ENCODE measurements at places on chromosomes 7 and 10.

- DNase-seq = no peak
Observed at GRCh38 chr7:4472728-4473127, 209.4 kb upstream of the FOXK1 start.

DNA sequence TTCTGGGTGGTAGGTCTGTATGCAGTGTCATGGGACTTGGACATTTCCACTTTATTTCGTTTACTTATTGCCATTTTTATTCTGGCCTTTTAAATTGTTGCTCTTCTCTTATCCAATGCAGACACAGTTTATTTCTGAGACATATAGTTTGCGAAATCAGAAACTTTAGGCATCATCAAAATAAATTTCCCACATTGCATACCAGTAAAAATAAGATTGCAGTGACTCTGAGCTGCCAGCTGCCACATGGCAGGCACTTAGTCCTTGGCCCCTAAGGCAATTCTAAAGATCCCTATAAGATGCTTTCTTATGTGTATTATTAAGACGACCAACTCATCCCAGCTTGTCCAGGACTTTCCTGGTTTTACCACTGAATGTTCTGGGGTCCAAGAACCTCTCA is 81.8 kb upstream of the ANKRD1 start:
- no peak for DNase-seq

DNA sequence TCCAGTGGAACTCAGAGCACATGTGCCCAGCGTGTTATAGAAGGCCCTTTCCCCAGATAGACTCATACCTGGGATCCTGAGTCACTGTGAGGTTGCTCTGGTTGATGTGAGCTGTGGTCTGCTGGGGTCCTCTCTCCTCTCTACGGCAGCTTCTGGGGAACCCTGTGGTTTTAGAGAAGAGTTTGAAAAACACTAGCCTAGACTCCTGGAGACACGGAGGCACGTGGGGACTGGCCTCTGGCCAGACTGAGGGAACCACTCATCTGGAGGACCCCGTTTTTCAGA is 10.3 kb downstream of the ZNF775 start:
- DNase-seq = no peak

DNA sequence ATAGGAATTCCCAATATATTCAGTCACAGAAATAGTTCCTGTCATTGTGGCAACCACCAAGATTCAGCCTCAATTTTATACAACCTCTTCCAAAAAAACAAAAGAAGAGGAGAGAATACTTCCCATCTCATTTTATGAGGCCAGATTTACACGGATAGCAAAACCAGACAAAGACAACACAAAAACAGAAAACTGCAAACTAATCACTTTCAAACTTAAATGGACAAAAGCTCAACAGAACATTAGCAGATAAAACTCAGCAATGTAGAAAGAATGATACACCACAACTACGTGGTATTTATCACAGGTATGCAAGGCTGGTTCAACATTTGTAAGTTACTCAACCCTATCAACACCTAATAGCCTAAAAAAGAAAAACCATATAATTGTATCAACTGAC is 22.0 kb downstream of the PEX1 start:
- DNase-seq = no peak

DNA sequence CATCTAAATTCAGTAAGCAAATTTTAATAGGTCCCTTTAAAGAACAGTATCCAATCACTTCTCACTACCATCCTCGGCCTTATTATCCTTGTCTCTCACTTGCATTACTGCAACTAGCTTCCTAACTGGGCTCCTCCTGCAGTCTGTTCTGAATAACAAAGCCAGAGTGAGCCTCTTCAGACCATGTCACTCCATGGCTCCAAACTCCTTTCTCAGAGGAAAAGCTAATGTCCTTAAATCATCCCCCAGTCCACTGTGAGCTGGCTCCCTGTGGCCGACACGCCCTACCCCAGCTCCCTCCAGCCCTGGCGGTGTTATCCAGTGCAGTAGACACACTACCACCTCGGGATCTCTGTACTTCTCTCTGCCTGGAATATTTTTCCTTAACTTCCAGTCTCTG is 80.0 kb downstream of the EPC1 start:
- DNase-seq = no peak

GRCh38 chr7:142334236-142334635 is 76.4 kb upstream of the PRSS58 start:
- peak; percentile 58 for DNase-seq

GRCh38 chr7:79615466-79615865 is 162.0 kb upstream of the MAGI2 start:
- DNase-seq = no peak

DNA sequence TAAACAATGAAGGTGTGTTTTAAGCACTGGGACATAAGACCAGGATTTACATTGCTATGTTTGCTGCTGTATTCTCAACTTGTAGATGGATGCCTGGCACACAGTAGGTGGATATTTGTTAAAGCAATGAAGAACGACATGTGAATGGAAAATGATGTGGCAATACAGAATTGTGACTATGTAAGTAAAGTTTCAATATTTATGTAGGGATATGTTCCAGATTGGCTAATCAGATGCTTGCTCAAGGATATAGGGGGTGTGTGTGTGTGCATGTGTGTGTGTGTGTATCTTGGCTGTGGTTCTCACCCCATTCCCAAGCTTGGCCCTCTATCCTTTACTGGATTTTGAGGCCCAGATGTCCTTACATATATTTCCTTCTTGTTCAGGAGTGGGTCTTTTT is 42.7 kb upstream of the LAMB1 start:
- no peak for DNase-seq

DNA sequence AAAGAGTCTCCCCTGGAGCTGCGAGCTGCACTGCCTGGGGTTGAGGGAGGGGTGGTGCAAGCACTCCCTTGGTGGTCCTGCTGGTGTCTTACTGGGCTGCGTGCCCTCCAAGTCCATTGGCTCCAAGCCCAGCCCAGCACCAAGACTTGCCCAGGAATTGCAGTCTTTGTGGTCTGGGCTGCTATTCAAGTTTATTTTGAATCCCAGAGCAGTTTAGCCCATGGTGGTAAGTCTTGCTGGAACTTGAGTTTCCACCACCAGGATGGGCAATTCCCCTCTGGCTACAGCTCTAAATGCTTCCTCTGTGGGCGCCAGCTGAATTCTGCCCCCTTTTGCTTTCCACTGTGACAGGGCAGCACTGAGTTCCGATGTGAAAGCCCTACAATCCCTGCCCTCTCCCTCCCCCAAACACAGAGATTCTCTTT is 25.1 kb downstream of the GALNT11 start:
- peak; percentile 36 for DNase-seq

DNA sequence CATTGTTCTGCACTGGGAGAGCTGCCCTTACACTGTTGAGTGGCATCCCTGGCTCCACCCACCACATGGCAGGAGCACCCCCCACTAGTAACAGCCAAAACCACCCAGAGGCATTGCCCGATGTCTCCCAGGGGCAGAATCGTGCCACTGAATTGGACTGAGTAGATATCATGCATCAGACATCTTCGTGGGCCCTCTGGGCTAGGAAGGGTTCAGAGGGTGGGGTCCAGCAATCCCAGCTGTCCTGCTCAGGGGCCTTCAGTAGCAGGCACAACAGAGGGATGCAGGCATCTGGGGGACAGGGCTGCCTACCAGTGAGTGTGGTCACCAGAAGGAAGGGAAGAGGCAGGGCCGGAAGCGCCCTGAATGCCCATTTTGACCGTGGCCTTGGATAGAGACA is 119.7 kb upstream of the PPP2R2D start:
- no peak for DNase-seq

GRCh38 chr7:142508251-142508650 is 241.0 kb upstream of the PRSS1 start:
- DNase-seq = no peak

GRCh38 chr7:130278860-130279259 is 12.2 kb downstream of the CPA2 start:
- DNase-seq = no peak

DNA sequence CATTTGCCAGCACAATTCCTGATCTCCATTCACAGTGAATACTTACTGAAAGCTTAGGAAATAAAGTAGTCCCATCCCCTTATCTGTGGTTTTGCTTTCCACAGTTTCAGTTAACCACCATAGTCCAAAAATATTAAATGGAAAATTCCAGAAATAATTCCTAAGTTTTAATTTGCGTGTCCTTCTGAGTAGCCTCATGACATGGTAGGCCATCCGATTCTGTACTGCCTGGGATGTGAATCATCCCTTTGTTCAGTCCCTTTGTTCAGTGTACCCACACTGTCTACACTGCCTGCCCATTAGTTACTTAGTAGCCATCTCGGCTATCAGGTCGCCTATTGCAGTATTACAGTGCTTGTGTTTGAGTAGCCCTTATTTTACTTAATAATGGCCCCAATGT is 14.2 kb downstream of the RAB11FIP2 start:
- DNase-seq = no peak

GRCh38 chr10:9869205-9869604 is 1148.5 kb upstream of the CELF2 start:
- DNase-seq = no peak

DNA sequence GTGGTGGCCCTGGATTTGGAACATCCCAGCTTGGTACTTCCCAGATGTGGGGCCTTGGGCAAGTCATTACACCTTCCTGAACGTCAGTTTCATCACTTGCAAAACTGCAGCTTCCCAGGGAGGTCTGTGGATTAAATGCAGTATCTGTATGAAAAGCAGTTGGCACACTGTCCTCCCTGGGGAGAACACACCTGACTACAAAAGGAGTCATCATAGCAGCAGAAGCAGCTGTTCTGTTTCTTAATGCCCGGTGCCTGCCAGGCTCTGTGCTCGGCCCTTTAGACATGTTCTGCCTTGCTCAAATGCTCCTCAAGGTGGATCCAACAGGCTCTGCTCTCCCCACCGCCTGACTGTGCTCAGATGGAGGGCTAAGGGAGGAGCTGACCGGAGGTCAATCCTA is 31.0 kb downstream of the CDCA7L start:
- DNase-seq = no peak

- DNase-seq = no peak
Observed at GRCh38 chr10:130792096-130792845, 519.2 kb downstream of the TCERG1L start.

DNA sequence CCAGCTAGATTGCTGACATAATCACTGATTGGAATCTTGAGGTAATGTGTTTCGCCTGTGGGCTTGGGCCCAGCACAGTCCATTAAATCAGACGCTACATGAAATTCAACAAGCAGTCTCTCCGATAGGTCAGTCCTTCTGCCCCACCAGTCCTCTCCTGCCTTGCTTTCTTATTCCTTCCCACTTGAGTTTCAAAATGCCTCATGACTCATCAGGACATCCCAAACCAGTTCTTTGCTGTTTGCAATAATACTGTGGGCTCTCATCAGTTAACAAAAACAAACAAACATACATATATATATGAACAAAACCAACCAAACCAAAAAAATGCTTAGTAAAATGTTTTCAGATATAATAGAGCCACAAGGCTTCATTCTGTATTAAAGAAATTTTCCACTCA is 599.0 kb downstream of the SORCS1 start:
- no peak for DNase-seq

- no peak for DNase-seq
Observed at GRCh38 chr10:98825741-98826140, 379.0 kb upstream of the HPS1 start.

DNA sequence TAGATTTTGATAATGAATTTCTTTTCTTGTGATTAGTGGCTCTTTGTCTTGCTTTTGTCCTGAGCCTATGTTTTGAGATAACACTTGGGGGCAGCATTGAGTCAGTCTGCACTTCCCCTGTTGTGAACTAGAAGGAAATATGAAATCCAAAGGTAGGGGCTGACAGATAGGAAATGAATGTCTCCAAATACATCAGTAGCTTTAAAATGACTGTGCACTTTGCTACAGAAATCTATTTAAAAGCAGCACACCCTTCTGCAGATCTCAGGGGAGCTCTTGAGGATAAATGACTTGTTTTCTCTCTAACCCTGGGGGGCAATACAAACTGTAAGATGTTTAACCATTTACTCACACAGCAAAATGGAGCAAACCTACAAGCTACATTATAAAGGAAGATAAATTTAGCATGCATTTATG is 176.0 kb upstream of the MYO3A start:
- peak; percentile 73 for DNase-seq

DNA sequence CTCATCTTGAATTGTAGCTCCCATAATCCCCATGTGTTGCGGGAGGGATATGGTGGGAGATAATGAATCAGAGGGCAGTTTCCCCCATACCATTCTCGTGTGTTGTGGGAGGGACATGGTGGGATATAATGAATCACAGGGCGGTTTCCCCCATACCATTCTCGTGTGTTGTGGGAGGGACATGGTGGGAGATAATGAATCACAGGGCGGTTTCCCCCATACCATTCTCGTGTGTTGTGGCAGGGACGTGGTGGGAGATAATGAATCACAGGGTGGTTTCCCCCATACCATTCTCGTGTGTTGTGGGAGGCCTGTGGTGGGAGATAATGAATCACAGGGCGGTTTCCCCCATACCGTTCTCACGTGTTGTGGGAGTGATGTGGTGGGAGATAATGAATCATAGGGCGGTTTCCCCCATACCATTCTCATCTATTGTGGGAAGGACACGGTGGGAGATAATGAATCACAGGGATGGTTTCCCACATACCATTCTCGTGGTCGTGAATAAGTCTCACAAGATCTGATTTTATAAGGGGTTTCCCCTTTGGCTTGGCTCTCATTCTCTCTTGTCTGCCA is 271.0 kb downstream of the MAD1L1 start:
- no peak for DNase-seq

DNA sequence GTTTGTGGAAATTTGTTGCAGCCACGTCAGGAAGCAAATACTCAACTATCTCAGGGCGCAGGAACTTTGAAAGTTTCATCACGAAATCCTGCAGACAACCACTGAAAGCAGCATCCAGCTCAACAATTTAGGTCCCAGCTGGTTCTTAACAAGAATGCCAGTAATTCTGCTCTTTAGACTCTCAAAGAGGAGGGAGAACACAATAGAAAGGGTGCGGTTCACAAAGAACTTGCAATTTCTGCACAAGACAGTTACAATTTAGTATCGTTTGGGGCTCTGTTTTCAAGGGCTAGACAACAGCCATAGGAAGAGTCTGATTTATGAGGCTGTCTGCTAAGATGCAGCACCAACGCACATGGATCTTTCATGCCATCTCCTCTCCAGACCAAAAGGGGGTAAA is 223.1 kb downstream of the FGFR2 start:
- no peak for DNase-seq

- no peak for DNase-seq
Observed at GRCh38 chr10:102641402-102641801, 2.9 kb upstream of the TRIM8 start.

DNA sequence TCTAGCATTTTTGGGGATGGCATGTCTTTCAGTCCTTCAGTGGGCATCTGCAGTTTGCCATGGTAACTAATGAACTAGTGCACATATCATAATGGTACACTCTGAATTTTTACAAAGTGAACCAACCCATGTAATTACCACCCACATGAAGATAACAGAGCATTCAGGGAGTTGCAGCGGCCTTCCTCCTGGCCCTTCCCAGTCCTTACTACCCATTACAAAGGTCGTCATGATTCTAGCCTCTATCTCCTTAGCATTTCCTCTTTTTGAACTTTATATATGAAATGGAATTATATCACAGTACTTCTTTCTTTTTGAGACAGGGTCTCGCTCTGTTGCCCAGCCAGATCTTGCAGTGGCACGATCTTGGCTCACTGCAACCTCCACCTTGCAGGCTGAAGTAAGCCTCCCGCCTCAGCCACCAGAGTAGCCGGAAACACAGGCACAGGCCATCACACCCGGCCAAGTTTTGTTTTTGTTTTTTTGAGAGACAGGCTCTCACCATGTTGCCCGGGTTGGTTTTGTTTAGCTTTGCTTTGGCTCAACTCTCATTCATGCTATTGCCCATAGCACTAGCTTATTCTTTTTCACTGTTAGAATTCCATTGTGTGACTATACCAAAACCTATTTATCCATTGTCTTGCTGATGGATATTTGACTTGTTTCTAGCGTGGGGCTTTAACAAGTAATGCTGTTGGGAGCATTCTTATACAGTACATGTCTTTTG is 79.2 kb downstream of the APBB1IP start:
- DNase-seq = no peak
